ENCODE measurements at places on chromosomes 12 and 14. TPM values are rescaled to one million over a fixed set of nuclear protein-coding genes. Genes with fewer than 3 reads are reported as not detected.

DNA sequence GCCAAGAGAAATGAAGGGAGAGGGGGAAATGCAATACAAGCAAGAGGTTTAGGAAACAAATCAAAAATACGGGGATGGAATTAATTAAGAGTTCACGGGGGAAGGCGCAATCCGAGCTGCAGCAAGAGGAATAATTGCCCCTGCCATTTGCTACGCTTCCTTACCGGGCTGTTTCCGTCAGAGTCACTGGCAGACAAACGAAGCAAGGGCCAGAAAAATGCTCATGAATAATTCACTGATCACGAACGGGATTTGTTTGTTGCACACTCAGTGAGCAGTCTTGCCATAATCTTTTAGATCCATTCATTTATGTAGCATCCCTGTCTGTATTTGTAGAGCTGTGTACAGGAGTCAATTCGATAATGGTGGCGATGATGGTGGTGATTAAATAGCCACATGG, 39.0 kb downstream of the PLXNC1 start:
- DNase-seq, result no peak

DNA sequence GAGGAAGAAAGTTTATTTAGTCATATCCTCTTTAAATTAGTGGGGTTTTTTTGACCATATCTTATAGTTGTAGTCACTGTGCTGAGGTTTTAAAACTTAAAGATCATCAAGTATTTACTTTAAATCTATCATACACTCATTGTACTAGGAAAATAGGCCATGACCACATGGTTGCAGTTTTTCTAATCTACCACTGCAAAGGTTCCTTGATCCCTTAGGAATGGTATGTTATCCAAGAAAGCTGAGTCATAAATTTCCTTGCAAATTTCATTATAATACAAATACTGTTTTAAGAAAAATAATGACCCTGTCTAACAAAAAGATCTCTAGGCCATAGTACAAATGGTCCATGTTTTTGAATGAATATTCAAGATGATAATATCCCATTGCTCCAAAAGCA, 74.7 kb downstream of the DBX2 start:
- no peak for DNase-seq

The TEX52 gene
- not detected for total RNA-seq

GRCh38 chr12:55830601-55831446, 1.4 kb upstream of the DNAJC14 start:
- DNase-seq, result no peak

DNA sequence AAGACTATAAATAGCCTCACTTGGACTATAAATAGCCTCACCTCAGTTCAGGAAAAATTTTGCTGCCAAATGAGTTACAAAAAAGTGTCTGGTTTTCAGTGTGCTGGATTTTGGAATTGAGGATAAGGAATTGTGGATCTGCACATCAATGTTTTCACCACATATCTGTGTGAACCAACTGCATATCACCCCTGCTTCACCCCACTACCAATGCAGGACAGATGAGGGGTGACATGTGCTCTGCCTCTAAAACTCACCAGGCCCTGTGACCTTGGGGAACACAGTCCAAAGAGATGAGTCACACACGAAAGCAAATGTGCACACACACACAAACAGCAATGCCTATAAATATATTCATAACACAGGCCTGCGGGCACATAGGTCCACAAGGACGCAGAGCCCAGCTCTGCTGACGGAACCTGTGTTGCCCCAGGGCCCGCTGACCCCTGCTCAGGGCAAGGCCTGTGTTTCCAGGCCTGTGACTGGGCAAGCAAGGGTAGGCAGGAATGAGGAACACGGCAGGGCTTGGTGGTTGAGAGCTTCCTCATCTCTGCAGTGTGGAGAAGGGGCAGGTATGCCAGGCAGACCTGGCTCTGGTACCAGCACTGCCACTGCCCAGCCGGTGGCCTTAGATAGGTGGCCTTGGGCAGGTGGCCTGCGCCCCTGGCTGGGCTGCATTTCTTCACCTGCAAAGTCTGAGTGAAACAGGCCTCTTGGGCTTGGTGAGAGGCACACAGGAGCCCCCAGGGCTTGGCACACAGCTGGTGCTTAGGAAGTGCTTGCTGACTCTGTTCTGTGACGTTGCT, 82.4 kb downstream of the ARL6IP4 start:
- no peak for DNase-seq

The SIX4 gene
- total RNA-seq, result 1.2 TPM

DNA sequence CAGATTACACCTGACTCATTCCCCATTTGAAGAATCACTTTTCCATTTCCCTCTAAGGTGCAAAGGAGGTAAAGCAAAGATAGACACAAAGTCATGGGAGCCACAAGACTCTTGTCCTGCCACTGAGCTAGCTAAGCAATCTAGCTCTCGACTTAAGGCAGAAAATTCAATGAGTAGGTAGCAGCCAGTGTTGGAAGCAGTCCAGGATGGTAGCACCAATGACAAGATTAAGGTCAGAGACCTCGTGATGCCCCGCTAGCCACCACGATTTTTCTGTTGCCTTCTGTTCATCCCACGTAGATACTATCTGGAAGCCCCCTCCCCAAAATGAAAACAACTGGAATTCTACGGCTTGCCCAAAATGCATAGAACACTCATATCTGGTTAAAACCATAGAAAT, 1.4 kb downstream of the VAMP1 start:
- no peak for DNase-seq

- no peak for DNase-seq
These were observed 4.3 kb downstream of the MBIP start for GRCh38 chr14:36316131-36316530.

- DNase-seq, result no peak
These were observed 8.1 kb upstream of the SLC15A5 start for GRCh38 chr12:16285586-16285985.

The RGS6 gene
- total RNA-seq, result 5.2 TPM

DNA sequence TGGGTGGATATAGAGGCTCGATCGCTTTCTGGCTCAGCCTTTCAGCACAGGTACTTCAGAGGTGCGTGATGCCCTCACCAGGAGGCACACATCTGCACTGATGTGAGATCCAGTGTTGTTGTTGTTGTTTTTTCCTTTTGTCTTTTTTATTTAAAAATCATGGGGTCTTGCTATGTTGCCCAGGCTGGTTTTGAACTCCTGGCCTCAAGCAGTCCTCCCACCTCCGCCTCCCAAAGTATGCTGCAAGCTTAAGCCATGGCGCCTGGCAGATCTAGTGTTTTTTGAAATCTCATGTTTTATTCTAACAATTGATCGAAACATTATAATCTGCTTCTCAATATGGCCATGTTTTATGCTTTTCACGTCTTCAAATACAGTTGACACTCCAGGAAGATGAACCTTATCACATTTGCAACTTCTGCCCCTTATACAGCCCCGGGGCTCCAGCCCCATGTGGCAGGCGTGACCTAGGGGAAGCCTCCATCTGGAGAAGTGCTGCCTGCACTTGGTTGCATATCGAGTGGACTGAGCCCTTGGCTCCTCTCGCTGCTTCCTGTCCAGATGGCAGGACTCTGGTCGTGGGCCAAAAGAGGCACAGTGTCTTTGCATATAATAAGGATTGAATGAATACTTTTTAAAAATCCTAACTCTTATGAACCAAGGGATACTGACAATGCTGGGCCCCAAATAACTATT, 71.7 kb downstream of the TRAF3 start:
- no peak for DNase-seq

GRCh38 chr12:92357584-92358261, 212.1 kb upstream of the BTG1 start:
- no peak for DNase-seq

The RNASE12 gene
- not detected for total RNA-seq

The CFAP251 gene
- 7.4 TPM for total RNA-seq

- peak; percentile 91 for DNase-seq
These were observed 45.3 kb upstream of the ANO6 start for GRCh38 chr12:45170456-45171042.
